ENCODE measurements at places on chromosomes 11 and 22.

GRCh38 chr11:92855607-92856405 is 113.6 kb upstream of the MTNR1B start:
- no peak for DNase-seq

DNA sequence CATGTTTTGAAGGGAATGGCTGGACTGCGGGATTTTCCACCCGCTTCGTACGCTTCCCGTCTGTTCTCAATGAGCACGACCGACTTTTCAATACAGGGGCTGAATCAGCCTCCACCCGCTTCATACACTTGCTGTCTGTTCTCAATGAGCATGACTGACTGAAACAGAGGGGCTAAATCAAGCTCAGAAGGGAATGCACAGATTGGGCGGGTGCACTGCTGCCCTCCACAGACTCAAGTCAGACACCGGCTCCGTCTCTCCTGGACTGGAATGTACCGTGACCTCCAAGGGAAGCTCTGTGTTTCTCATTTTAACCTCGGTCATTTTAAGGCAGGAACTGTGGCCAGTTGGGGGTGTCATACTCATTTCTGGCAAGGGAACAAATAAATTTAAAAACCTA is 48.5 kb downstream of the BRD1 start:
- no peak for DNase-seq

DNA sequence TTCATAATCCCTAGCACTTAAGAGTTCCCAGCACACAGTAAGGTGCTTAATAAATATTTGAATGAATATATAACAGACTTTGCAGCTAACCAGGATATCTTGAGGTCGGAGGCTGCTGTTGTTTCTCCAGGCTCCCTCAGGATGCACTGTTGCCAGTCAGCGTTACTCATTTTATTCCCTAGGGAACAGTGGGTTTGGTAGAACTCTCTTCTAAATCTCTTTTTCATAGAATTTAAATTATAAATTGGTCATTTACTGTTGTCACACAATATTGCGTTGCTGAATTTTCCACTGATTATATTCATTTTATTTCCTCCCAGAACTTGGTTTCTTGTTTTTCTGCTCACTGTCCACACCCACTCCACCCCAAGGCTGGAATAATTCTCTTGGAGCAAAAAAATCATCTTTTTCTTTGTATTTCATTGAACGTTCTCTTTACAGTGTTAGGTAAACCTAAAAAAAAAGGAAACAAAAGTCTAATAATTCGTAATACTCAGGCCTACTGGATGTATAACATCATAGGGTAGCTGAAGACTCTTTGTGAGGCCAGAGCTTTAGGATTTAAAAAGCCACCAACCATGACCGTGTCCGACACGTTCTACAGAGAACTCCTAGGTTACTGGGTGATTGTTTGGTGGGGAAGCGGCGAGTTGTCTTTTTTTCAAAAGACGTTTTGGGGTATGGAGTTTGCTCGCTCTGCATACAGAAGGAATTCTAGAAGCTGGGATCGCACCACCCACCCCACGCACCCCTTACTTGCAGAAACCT is 766 bp upstream of the CAPRIN1 start:
- DNase-seq = no peak

- DNase-seq = no peak
Measured at GRCh38 chr11:13303668-13304649, 26.4 kb downstream of the BMAL1 start.

GRCh38 chr22:20221421-20222340 is 46.4 kb downstream of the RTN4R start:
- DNase-seq = peak; percentile 69

DNA sequence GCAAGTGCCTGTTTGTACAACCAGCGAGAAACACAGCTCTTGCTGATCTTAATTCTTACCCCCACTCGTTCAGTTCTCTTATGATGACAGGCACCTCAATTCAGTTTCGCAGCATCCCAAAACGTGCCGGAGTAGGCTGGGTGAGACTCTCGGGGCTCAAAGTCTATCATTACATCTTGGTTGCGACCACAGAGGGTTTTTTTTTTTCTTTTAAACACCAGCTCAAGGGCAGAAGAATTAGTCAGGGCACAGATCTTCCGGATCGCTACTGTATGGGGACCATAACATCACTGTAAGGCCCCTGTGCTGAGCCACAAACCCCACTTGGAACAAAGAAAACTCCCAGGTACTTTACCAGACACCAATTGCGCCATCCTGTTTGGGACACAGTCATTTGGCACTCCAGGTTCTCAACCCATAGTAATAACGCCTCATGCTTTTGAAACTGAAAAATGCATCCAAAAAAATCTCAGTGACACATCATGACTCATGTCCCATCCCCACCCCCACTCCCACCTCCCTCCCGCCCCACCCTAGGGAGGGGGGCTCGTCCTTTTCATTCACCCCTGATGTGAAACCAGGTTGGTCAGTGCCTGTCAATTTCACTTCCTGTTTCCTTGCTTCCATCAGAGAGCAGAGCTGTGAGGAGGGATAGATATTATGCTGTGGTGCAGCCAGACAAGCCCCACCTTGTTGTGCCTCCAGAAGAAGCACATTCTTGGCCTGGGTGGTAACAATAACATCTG is 41.0 kb upstream of the CD5 start:
- no peak for DNase-seq

- DNase-seq = no peak
Measured at GRCh38 chr11:127709960-127710359, 709.4 kb upstream of the KIRREL3 start.

GRCh38 chr11:1699771-1700170 is 2.8 kb downstream of the KRTAP5-6 start:
- DNase-seq = no peak

GRCh38 chr11:105449100-105449734 is 160.7 kb upstream of the GRIA4 start:
- DNase-seq = no peak

- no peak for DNase-seq
Measured at GRCh38 chr22:37604875-37605274, 3.8 kb upstream of the GGA1 start.

GRCh38 chr11:107050121-107050520 is 31.8 kb upstream of the GUCY1A2 start:
- DNase-seq = no peak

DNA sequence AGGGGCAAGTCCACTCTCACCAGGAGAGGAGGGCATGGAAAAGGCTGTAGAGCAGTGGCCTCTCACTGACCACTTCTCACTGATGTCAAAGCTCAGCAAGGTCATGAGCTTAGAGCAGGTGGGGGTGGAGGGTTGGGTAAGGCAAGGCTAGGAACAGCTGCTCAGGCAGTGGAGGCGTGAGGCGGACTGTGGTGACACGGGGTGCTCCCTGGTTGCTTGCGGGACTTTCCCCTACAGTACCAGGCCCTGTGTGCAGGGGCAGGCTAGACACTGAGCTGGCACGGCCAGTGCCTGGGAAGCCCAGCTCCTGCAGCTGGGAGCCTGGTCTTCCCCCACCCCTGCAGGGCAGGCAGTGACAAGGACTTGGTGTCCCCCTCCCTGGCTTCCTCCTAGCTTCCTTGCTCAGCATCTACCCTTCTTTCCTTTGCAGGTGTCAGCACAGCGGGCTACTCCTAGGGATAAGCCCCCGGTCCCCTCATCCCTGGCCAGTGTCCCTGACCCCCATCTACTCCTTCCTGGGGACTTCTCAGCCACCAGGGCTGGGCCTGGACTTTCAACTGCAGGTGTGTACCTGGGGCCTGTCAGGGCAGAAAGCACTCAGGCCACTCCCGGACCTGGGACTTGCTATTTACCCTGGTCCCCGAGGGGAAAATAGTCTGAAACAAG is 45.6 kb downstream of the PISD start:
- no peak for DNase-seq

DNA sequence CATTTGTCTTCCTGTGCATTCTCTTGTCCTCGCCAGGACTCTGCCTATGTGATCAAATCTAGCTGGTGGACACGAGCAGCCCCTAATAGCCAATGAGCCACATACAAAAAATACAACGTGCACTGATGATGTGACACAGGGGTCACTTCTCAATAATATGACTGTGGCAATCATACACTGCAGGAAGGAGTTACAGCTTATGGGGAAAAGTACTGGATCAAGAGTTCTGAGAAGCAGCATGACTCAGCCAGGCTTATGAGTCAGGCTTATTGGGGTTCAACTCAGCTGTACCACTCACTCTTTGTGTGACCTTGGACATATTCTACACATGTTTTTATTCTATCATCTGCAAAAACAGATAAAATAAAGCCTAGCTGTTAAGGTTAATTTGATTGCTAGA is 889.4 kb upstream of the TENM4 start:
- no peak for DNase-seq

- no peak for DNase-seq
Measured at GRCh38 chr11:7944123-7944522, 2.6 kb upstream of the OR10A3 start.

GRCh38 chr11:42175203-42175602 is 715.8 kb upstream of the LRRC4C start:
- peak; percentile 59 for DNase-seq

- no peak for DNase-seq
Measured at GRCh38 chr11:63879598-63880402, 37.2 kb downstream of the RCOR2 start.

DNA sequence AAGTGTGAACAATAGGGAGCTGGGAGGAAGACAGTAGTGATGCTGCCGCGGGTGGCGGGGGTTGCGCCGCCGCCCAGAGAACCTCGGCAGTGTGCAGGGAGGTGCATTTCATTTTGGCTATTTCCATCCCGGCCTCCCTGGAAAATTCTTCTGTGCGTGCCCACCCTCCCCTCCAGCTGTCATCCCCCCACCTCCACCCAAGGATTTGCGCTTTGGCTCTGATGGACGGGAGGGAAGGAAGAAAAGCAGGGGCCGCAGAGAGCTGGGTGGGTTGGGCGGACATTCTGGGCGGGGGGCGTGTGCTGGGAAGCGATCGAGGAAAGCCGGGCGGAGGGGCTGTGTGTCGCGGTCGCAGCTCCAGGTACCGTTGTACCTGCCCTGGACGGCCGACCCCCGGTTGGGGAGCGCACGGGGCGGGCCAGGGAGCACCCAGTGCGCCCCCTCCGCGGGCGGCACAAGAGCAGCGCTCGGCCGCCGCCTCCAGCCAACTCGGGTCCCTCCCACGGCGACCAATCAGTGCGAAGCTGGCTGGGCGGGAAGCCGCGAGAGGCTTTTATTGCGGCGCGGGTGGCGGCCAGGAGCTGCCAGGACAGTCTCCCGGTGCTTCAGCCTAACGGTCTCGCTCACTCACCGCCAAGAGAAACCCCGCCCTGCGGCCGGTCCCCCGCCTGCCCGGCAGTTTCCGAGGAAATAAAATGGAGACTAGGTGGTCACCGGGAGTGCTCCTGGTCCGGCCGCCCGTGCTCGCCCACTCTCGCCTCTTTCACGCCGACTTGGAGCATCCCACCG is 1.6 kb downstream of the NCAM1 start:
- DNase-seq = no peak

DNA sequence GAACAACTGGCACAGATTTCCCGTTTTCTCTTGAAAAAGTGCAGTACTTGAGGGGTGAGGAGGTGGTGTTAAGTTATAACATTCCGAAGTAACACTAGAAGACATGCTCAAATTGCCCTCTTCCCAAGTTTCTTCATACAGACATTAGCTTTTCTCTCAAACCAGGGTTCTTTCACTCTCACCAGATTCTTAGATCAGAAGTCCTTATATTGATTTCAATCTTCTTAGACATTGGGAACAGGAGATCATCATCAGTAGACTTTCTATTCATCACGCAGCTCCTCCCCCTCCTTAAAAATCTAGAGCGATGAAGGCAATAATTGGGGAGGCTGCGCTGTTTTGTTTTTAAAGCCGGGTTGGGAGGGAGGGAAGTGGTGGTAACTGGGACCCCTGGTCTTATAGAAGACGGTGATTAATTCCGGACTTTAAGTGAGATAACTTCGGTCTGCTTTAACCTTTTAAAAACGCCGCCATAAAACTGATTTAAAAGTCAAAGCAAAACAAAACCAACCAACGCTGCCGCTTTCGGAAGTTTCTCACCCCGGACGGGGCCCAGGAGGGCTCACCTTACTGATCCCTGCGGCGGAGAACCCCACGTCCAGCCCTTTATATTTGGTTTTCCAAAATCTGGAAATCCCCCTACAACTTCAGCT is 665 bp downstream of the USP28 start:
- DNase-seq = no peak

- DNase-seq = no peak
Measured at GRCh38 chr11:36130401-36130800, 158.8 kb downstream of the COMMD9 start.

DNA sequence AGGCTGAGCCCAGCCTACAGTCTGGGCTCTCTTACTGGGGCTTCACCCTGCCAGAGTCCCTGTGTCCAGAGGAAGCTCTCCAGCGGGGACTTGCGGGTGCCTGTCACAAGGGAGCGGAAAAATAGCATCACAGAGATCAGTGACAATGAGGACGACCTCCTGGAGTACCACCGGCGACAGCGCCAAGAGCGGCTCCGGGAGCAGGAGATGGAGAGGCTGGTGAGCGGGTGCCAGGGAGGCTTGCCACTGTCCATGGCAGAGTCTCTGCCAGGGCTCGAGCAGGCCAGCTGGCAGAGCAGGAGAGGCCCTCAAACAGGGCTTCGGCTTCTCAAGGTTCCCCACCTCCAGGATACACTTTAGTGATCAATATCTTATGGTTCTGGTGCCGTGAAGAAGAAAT is 21.0 kb downstream of the PHLDB1 start:
- no peak for DNase-seq

GRCh38 chr11:5368502-5369043 is 15.0 kb upstream of the OR51M1 start:
- no peak for DNase-seq

GRCh38 chr11:135002236-135002635 is 590.2 kb upstream of the B3GAT1 start:
- no peak for DNase-seq

DNA sequence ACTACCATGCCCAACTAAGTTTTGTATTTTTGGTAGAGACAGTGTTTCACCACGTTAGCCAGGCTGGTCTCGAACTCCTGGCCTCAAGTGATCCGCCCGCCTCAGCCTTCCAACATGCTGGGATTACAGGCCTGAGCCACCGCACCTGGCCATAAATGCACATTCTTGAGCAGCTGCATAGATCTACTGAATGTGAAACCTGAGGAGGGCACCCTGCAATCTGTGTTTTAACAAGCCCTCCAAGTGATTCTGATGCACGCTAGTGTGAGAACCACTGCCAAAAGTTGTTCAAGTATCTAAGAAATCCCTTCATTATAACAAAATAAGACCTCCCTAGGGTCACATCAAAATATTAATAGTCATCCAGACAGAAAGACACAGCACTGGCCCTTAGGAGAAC is 89.3 kb downstream of the RDX start:
- peak; percentile 30 for DNase-seq

- no peak for DNase-seq
Measured at GRCh38 chr22:29632672-29633071, 29.2 kb downstream of the NF2 start.

GRCh38 chr22:50173311-50173982 is 2.9 kb downstream of the PANX2 start:
- DNase-seq = no peak

GRCh38 chr11:27806122-27806521 is 105.9 kb upstream of the BDNF start:
- no peak for DNase-seq

DNA sequence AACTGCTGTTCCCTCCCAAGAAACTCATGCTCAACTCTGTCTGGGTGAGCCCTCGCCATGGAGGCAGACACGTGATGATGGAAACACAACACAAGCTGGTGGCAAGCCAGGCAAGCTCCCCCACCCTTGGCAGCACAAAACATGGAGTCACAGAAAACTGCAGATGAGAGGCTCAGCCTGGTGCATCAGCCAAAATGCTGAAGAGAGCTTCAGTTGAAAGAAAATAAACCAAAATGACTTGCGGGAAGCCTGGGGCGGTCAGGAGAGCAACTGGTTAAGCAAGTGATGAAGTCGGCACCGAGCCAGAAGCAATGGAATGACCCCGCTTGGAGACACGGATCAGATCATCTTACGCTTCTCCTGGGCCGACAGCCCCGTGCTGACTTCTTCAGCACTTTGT is 68.3 kb downstream of the C11orf58 start:
- DNase-seq = no peak

GRCh38 chr22:21834869-21835268 is 32.6 kb downstream of the MAPK1 start:
- no peak for DNase-seq
